Foreskin fibroblast (primary cell): ENCODE measurements at places on chromosomes 1 and 21.

DNA sequence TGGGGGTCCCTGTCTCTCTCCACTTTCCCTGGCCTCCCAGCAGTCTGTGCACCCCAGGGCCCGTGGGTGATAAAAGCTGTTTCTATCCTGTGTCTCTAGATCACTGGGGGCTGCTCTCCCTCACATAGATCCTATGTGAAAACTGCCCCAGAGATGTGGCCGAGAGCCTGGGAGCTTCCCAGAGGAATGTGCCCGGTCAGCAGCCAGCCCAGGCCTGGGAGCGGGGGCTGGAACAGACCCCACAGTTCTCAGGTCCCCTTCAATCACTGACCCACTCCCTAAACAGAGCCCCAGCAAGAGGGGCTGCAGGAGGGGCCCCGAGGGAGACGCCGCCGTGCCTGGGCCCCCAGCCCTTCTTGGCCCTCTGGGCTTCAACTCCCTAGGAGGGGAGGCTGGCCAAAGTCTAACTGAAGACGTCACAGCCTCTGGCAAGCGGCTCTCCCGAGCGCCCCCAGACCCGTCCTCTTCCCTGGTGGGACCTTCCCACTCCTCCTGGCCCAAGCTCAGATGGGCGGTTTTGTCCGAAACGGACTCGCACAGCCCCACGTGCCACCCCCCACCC, 403 bp downstream of the MXRA8 start:
- DNase-seq: no peak

- DNase-seq: no peak
Measured at GRCh38 chr1:53738205-53739108, 507 bp downstream of the GLIS1 start.

DNA sequence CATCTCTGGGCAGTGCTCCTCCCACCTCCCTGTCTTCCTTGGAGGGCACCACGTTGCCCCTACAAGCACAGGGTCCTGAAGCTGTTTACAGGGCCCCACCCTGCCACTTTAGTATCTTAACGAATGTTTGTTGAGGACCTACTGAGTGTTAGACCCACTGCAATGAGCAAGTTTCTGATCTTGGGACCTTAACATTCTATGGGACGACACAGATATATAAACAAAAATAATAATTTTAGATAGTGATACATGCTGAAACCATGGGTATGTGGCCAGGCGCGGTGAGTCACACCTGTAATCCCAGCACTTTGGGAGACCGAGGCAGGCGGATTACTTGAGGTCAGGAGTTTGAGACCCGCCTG, 10.1 kb downstream of the ENTREP3 start:
- DNase-seq: no peak

- DNase-seq: no peak
Measured at GRCh38 chr1:112790920-112791722, 76.0 kb upstream of the PPM1J start.

GRCh38 chr21:35467566-35467965, 418.5 kb upstream of the RUNX1 start:
- DNase-seq: no peak
